ENCODE measurements at places on chromosomes 3 and 15. TPM values are rescaled to one million over a fixed set of nuclear protein-coding genes. Genes with fewer than 3 reads are reported as not detected.

DNA sequence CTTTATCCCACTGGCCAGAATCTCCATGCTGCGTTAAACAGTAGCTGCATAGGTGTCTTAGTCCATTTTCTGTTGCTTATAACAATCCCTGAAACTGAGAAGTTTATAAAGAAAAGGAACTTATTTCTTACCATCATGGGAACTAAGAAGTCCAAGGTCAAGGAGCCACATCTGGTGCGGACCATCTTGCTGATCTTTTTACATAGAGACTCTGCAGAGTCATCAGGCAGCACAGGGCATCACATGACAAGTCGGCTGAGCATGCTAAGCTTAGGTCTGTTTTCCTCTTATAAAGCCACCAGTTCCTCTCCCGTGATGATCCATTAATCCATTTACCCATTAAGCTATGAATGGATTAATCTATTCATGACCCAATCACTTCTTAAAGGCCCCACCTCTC is 22.4 kb upstream of the FAM174B start:
- H3K27me3 ChIP-seq, result no peaks in the 10 kb centered on the region
- H3K36me3 ChIP-seq, result no peaks in the 10 kb centered on the region
- peaks cover 4% of the 10 kb centered on the region for H3K4me1 ChIP-seq

Gene CSTA
- total RNA-seq, result 18.1 TPM

DNA sequence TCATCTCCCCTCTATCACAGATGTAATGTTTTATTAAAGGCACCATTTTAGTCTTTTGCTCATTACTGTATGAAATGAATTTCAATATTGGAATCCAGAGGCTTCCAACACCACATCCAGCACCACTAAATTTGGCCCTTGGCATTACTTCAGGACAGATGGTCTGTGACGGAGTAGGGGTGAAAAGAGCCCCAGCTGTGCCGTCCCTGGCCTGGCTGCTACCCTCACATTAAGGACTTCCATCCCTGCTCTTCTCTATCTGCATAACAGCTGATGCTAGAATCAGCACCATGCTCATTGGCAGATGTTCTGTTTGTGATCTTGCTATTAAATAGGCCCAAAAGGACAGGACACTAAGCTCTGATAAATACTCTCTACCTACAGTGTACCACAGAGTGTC is 152.9 kb downstream of the IL1RAP start:
- no peaks in the 10 kb centered on the region for H3K27me3 ChIP-seq
- no peak overlapping the region for H3K4me3 ChIP-seq
- H3K27ac ChIP-seq, result no peak overlapping the region
- no peaks in the 10 kb centered on the region for H3K36me3 ChIP-seq

- no peak for DNase-seq
- no peaks in the 10 kb centered on the region for H3K27me3 ChIP-seq
Observed at GRCh38 chr3:160368804-160369203, 30.2 kb downstream of the IFT80 start.

DNA sequence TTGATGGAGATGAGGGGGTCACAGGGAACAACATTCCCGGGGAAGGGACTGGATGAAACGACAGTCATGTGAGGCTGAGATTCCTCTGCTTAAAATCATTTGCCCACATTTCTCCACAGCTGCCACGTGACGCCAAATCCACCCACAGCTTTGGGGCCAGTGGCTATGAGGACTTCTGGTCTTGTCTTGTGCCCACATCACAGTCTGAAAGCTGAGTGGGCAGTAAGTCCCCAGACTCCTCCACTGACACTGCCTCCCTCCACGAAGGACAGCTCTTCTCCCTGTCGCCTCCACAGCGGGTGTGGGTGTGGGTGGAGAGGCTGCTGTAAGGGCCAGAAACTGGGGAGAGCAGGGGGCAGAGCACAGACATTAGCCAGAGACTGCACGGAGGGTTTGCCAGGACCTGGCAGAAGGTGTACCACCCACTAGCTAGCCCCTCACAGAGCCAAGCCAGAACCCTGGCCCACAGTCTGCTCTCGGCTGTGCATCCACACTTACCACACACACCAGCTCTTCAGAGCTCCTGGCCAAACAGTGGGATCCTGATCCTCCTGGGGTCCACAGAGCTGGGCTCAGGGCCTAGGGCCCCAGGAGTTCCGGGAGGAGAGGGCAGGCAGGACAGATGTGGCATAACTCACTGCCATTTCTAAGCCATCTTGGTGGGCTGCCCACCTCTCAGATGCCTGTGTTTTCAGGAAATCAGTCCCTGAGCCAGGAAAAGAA is 24.2 kb downstream of the RAB6B start:
- no peak overlapping the region for H3K27ac ChIP-seq
- H3K27me3 ChIP-seq, result peaks cover 24% of the 10 kb centered on the region
- no peaks in the 10 kb centered on the region for H3K36me3 ChIP-seq
- H3K4me1 ChIP-seq, result no peaks in the 10 kb centered on the region
- DNase-seq, result no peak

- no peak overlapping the region for H3K4me3 ChIP-seq
- no peak overlapping the region for H3K27ac ChIP-seq
- H3K27me3 ChIP-seq, result no peaks in the 10 kb centered on the region
- H3K4me1 ChIP-seq, result no peaks in the 10 kb centered on the region
Observed at GRCh38 chr3:64890006-64890405, 202.2 kb upstream of the ADAMTS9 start.

- DNase-seq, result no peak
- H3K27me3 ChIP-seq, result no peaks in the 10 kb centered on the region
- H3K27ac ChIP-seq, result no peak overlapping the region
Observed at GRCh38 chr15:69042531-69042930, 28.0 kb downstream of the NOX5 start.

DNA sequence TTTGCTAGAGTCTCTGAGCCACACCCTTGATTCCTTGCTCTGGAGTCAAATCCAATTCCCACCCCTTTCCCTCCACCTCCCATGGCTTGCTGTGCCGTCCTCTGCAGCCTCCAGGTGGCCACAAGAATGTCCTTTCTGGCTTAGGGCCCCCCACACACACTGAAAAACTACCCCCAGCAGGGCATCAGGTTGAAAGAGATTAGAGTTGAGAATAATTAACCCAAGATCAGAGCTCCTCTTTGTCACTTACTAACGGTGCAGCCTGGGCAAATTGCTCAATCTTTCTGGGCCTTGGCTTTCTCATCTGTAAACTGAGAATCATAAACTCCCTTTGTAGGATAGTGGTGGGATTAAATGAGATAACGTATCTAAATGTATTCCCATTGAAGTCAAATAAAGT is 78.5 kb downstream of the MRPL46 start:
- no peak overlapping the region for H3K4me3 ChIP-seq
- DNase-seq, result no peak
- no peak overlapping the region for H3K27ac ChIP-seq
- no peaks in the 10 kb centered on the region for H3K27me3 ChIP-seq
- H3K4me1 ChIP-seq, result peaks cover 14% of the 10 kb centered on the region
- H3K36me3 ChIP-seq, result no peaks in the 10 kb centered on the region

Gene SKOR1
- total RNA-seq, result 0.36 TPM

Gene ITPKA
- total RNA-seq, result 0.29 TPM

DNA sequence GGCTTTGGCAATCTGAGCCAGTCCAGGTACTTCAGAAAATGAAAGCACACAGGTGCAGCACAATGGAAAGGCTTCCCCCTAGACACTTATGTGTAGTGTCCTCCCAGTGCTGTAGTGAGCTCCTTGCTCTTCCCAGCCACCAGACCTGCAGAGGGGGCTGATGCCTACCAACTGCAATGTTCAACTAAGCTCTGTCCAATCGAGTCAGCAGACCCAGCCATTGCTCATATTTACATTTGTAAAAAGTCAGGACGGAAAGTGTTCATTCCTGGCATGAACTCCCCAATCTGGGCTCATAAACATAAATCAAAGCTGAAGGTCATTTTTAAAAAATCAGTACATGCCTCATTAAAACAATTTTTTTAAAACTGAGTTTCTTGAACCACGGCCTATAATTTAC is 73.0 kb downstream of the FOXP1 start:
- peaks cover 54% of the 10 kb centered on the region for H3K4me1 ChIP-seq
- peak overlapping the region; percentile 84 for H3K27ac ChIP-seq
- H3K4me3 ChIP-seq, result no peak overlapping the region
- H3K36me3 ChIP-seq, result no peaks in the 10 kb centered on the region

Gene TNFAIP8L3
- total RNA-seq, result 11.2 TPM

GRCh38 chr3:4834403-4834866 is 144.8 kb upstream of the BHLHE40 start:
- H3K4me1 ChIP-seq, result peaks cover 16% of the 10 kb centered on the region
- H3K36me3 ChIP-seq, result no peaks in the 10 kb centered on the region
- no peak overlapping the region for H3K27ac ChIP-seq
- H3K27me3 ChIP-seq, result no peaks in the 10 kb centered on the region

DNA sequence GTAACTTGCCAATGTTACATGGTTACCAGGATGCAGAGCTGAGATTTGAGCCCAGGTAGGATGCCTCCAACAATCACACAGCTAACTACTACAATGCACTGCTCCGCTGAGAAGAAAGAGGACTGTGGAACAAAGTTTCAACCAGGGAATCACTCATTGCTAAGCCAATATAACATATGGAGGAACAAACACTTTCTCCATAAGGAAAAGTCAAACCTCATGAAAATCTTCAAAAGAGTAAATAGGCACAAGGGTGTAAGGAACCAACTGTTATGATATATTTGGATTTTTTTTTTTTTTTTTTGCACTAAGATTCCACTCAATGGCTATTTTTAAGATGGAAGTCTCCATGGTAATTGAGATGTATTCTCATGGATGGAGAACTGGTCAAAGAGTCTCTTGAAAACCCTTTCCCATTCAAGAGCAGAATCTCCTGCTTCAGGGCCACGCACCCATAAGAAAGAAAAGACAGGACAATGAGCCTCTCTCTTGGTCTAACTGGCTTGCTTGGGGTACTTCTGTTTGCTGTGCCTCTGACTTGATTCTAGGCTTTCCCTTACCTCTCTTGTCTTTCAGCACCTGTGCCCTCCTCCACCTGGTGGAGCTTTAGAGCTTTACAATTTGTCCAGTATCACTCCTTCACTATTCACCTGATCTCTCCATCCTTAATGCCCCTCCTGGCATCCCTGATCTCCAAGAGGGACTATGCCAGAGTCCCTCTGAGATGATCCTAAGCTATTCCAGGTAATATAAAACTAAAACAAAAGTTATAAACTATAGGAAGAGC is 252.8 kb downstream of the NTRK3 start:
- H3K27me3 ChIP-seq, result no peaks in the 10 kb centered on the region
- no peak overlapping the region for H3K27ac ChIP-seq
- no peak overlapping the region for H3K4me3 ChIP-seq
- no peak for DNase-seq

- peaks cover 14% of the 10 kb centered on the region for H3K27me3 ChIP-seq
- no peak overlapping the region for H3K4me3 ChIP-seq
- H3K27ac ChIP-seq, result no peak overlapping the region
Observed at GRCh38 chr15:31254431-31255175, 72.0 kb upstream of the KLF13 start.

- peak overlapping the region; percentile 98 for H3K27ac ChIP-seq
- H3K4me3 ChIP-seq, result peak overlapping the region; percentile 26
- no peaks in the 10 kb centered on the region for H3K27me3 ChIP-seq
- H3K36me3 ChIP-seq, result no peaks in the 10 kb centered on the region
- DNase-seq, result no peak
Observed at GRCh38 chr15:50055750-50056157, 63.3 kb downstream of the ATP8B4 start.

DNA sequence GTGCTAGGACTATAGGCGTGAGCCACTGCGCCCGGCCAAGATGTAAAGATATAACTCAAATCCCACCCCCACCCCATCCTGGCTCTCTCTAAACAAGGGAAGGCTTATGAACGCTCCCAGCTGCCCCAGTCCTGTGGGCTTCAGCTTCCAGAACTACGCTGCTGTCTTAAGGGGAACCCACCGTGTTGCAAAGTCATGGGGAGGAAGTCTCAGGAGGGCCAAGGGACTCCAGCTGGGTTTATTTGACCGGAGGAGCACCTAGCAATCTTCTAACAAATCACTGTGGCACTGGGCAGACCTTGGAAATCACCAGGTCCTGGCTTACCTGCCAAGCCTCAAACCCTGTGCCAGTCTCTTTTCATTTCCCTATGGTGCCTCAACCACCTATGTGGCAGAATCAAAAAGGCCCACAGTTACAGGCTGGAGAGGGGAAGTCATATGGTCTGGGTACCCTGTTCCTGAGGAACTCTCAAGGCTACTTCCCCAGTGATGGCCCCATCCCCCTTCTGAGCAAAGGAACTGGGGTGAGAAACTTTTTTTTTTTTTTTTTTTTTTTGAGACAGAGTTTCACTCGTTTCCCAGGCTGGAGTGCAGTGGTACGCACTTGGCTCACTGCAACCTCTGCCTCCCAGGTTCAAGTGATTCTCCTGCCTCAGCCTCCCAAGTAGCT is 83.4 kb downstream of the RBPMS2 start:
- H3K4me1 ChIP-seq, result peaks cover 12% of the 10 kb centered on the region
- H3K4me3 ChIP-seq, result no peak overlapping the region
- no peak overlapping the region for H3K27ac ChIP-seq
- no peaks in the 10 kb centered on the region for H3K27me3 ChIP-seq
- no peak for DNase-seq

GRCh38 chr3:2568156-2568555 is 469.5 kb downstream of the CNTN4 start:
- no peak overlapping the region for H3K27ac ChIP-seq
- no peaks in the 10 kb centered on the region for H3K36me3 ChIP-seq
- H3K4me3 ChIP-seq, result no peak overlapping the region
- no peaks in the 10 kb centered on the region for H3K27me3 ChIP-seq
- no peak for DNase-seq

GRCh38 chr15:100833417-100834389 is 45.9 kb upstream of the ALDH1A3 start:
- H3K4me1 ChIP-seq, result no peaks in the 10 kb centered on the region
- no peaks in the 10 kb centered on the region for H3K36me3 ChIP-seq
- no peak overlapping the region for H3K4me3 ChIP-seq
- H3K27ac ChIP-seq, result no peak overlapping the region

GRCh38 chr3:64046996-64047594 is 23.8 kb upstream of the PSMD6 start:
- peak; percentile 57 for DNase-seq
- H3K4me1 ChIP-seq, result peaks cover 15% of the 10 kb centered on the region
- no peaks in the 10 kb centered on the region for H3K27me3 ChIP-seq
- H3K4me3 ChIP-seq, result no peak overlapping the region
- H3K27ac ChIP-seq, result no peak overlapping the region

- H3K4me1 ChIP-seq, result peaks cover 4% of the 10 kb centered on the region
- DNase-seq, result no peak
- no peak overlapping the region for H3K4me3 ChIP-seq
- no peak overlapping the region for H3K27ac ChIP-seq
Observed at GRCh38 chr3:122800706-122801237, 5.9 kb downstream of the SLC49A4 start.

DNA sequence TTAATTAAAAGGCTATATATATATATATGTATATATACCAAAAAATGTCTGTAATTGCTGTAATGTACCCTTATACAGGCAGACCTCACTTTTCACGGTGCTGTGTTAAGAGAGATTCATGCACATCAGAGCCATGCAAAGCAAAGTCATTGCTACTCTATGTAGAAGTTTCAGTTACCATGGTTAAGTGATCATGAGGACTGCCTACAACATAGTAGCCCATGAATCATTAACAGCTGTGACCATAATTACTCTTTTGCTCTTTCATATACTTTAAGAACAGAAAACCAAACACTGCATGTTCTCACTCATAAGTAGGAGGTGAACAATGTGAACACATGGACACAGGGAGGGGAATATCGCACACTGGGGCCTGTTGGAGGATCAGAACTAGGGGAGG is 225.3 kb upstream of the EPHA3 start:
- H3K4me3 ChIP-seq, result no peak overlapping the region
- no peak for DNase-seq
- H3K27me3 ChIP-seq, result no peaks in the 10 kb centered on the region
- H3K36me3 ChIP-seq, result no peaks in the 10 kb centered on the region
- H3K4me1 ChIP-seq, result no peaks in the 10 kb centered on the region

Gene TRPM1
- total RNA-seq, result under 0.01 TPM

- H3K27me3 ChIP-seq, result no peaks in the 10 kb centered on the region
- H3K4me3 ChIP-seq, result no peak overlapping the region
- no peak for DNase-seq
- no peak overlapping the region for H3K27ac ChIP-seq
- H3K36me3 ChIP-seq, result no peaks in the 10 kb centered on the region
Observed at GRCh38 chr3:139477710-139478640, 1.7 kb upstream of the RBP2 start.
